ENCODE measurements at places on chromosomes 7 and 10.

- no peak for DNase-seq
Measured at GRCh38 chr7:36272567-36273269, 116.9 kb upstream of the ANLN start.

DNA sequence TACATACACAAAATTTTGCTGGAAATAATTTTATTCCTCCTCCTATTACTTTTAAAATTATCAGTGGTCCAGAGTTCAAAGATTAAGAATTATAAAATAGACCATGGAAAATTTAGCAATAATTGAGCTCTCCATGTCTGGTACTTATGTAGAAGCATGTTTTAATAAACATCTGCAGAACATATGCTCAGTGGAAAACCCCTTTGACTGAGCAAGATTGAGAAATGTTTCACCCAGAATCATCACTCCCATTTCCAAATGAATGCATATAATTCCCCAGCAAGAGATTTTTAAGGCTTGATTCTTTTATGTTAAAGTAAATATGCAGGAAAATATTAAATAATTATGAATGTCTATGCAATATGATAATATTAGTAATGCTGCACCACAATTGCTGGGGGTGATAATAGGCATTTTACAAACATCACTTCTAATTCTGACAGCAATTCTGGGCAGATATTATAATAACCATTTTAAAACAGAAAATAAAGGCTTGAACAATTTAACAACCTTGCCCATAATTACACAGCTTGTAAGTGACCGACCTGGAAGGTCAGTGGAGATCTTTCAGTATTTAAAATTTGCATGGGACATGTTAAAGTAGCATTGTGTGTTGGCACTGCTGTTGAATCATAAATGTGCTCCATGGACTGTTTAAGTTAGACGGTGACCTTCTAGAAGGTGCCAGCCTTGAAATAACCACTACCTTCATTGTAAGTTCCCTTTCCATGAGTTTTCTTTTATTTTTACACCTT lies 45.6 kb upstream of the TES start:
- DNase-seq, result no peak

- DNase-seq, result no peak
Measured at GRCh38 chr7:46725838-46726237, 804.8 kb upstream of the IGFBP3 start.

GRCh38 chr7:106112118-106112971 lies at the start of gene SYPL1:
SYPL1 (minus strand) TSS chr7:106112312; CDS start chr7:106112208, 104 bp downstream.
- peak; percentile 91 for DNase-seq

GRCh38 chr10:103709341-103709920 lies 145.9 kb downstream of the SH3PXD2A start:
- DNase-seq, result no peak

DNA sequence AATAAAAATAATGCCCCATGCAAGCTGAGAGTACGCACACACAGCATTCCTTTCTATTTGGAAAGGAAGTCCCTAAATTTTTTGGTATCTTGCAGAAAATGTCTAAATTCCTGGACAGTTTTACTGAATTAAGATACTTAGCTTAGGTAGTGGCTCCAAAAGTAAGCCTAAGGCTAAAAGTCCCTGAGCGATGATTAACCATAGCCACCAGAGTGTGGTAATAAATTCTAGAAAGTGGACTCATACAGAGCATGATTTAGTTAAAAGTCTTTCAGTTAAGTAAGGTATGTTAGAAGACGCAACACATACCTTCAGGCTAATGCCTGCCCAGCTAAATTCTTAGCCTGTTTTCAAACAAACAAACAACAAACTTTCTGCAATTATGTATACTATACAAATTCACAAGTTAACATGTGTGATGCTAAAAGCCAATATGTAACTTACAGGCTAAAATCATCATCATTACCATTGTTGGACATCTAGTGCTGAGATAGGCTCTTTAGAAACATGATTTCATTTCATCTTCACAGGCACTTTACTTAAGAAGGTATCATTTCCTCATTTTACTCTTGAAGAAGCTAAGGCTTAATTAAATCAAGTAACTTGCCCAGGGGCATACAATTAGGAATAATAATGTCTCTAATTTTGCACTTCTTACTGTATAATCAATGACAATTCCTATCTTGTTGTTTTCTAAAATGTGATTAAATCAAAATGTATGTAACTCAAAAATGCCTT lies 261.4 kb upstream of the YAE1 start:
- no peak for DNase-seq

DNA sequence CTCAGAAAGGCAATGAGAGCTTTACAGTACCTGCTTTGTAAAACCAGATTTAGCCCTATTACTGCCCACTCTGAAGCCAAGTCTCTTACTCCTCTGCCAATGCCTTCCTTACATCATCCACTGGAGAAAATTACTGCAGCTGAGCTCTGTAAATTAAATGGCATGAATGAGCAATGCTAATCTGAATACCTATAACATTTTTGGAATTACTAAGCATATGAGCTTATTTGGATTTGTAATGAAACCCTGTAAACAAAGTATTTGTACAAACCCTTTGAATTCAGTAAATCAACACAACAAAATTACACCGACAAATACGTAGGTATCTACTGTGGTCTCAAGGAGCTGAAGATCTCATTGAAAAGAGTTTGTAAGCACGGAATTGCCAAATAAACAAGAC lies 12.1 kb upstream of the CCNY start:
- no peak for DNase-seq

DNA sequence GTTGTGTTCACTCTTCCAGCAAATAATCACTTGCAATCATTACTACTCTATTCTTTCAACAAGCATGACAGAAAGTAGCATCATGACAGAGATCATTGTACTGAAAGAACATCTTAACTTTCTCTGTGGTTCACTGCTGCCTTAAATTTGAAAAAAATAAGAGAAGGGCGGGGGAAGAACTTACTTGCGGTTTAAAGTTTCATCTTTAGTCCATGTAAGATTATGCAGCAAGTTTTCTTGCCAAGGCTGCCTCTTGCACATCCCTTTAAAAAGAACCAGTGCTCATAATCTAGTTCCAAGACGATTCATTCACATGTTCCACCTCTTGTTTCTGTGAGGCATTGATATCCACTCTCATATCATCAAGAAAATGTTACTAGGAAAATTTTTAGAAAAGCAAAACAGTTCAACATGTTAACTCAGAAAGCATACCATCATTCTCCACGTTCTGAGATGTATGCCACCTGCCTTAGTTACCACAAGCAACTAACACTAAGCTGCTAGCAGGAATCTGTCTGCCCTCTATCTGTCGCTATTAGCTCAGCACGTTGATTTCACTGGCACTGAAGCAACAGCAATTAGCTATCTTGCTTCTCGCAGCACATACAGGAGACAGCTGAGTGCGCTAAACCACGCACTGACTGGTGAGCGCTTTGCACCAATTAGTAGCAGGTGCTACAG lies at the start of gene PCDH15:
PCDH15 (minus strand) TSS at position 491 of the 681 bp plus-strand sequence. CDS start 136,969 bp downstream, outside the sequence.
- no peak for DNase-seq

- DNase-seq, result no peak
Measured at GRCh38 chr7:66173856-66174255, 31.3 kb upstream of the TPST1 start.

GRCh38 chr7:135834266-135834665 lies 85.7 kb upstream of the FAM180A start:
- DNase-seq, result no peak

GRCh38 chr7:6639032-6639431 lies 1.9 kb downstream of the ZNF316 start:
- no peak for DNase-seq

GRCh38 chr10:102163342-102163989 lies 11.3 kb downstream of the NOLC1 start:
- no peak for DNase-seq

GRCh38 chr7:115822801-115823200 lies 207.8 kb downstream of the TFEC start:
- no peak for DNase-seq

Data from activated CD4-positive, alpha-beta T cell treated with anti-CD3 and anti-CD28 coated beads, Interleukin-2, amount 50 U/mL, for 4 hours (primary cell).